Inflammatory macrophage (primary cell): ENCODE measurements at places on chromosomes 12 and 14.

DNA sequence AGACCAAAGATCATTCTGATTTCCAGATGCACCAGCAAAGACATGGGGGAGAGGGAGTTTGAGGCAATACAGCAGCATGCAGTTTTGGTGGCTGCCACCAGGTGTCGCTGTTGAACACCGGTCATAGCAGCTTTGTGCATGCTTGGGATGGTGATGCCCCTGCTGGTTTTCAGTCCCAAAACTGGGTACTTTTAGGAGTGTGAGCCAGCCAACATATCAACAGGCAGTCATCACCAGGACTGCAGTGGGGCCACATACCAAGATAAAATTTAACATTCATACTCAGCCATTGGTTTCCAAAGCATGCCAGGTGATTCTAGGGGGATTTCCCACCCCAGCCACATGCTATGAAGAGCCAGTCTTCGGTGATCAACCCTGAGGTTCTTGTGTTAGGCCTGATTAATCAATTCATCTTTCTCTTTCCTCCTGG lies 64.2 kb downstream of the PHETA1 start:
- DNase-seq, result peak; percentile 55

DNA sequence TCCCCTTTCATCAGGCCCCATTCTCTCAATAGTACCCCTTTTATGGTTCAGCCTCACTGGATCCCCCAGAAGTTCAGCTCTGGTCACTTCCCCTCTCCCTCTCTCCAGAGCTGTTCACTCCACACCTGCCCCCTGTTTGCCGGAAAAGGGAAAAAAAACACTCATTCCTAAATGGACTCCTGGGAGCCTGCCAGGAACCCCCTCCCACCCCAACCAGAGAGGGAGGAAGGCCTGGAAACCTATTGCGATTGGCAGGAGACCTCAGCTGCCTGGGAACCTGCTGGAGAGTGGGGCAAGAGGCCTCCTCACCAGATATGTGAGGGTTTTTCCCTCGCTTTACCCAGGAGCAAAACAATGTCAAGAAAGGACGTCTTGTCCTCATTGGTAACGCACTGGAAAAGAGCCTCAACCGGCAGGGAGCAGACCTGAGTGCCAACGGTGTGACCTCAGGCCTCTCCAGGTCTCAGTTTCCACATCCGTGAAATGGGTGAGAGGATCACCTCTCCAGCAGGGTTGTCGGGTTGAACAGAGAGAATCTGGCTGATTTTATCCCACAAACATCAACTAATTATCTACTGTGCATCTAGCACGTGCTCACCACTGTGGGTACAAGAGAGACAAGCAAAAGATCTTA lies 4.6 kb downstream of the DTX1 start:
- no peak for DNase-seq

GRCh38 chr12:31749024-31749704 lies 20.3 kb upstream of the AMN1 start:
- peak; percentile 92 for DNase-seq

- no peak for DNase-seq
Observed at GRCh38 chr12:122875590-122876220, 20.2 kb downstream of the VPS37B start.

GRCh38 chr12:80291108-80291754 lies 152.8 kb upstream of the PTPRQ start:
- no peak for DNase-seq

- DNase-seq, result no peak
Observed at GRCh38 chr14:68638141-68638999, 154.5 kb downstream of the ZFP36L1 start.

DNA sequence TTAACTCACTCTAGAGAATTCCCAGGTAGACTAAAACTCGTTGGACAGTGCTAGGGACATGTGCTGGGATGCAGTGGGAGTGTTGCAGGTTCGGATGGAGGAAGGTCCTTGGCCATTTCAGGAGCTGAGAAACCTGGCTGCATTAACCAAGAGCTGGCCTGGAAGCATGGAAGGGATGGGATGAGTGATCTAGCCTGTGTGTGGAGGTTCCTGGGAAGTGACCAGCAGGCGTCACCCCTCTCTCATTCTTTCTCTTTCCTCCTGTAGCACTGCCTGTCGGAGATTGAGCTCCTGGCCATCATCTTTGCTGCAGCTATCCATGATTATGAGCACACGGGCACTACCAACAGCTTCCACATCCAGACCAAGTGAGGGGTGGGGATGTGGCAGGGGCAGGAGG lies 15.6 kb downstream of the PPP1R1A start:
- no peak for DNase-seq

GRCh38 chr12:42944516-42944915 lies 355.0 kb upstream of the PRICKLE1 start:
- DNase-seq, result no peak

GRCh38 chr14:61752626-61753025 lies 9.6 kb upstream of the SNAPC1 start:
- peak; percentile 54 for DNase-seq

DNA sequence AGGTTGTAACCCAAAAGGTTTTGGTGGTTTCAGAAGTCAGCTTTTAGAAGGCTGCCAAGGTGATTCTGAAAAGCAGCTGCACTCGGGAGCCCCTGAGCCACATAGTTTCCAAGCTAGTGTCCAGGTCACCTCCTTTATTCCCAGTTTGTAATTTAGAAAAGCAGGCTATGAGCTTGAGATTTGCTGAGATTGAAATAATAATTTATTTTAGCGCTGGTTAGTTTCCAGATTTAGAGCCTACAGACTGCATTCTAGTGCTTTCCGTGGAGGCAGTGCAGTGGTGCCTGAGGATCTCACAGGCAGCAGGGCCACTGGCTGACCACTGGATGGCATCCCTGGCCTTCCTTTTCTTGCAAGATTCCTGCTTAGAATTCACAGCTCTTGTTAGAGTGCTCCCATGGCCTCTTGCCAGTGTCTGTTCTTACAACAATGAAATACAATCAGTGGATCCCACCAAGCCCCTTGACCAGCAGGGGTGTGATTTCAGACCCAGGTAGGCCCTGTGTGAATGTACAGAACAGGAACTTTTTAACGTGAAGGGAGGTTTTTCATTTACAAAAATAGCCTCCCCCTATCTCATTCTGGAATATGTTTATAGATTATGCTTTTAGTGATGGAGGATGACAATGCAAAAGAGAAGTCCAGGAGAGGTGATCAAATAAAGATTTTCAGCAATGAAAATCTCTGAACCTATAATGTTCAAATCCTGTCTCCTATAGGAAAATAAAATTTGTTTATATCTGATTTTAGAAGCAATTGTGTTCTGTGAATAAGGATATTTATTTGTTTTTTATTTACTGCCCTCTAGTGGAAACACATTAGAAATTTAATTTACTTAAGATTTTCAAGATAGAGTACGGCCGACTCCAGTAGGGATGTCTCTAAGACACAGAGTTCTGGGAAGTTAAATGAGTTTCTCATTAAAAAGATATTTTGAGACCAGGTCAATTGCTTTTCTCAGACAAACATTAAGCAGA lies 362.1 kb upstream of the STXBP6 start:
- DNase-seq, result no peak

GRCh38 chr12:22256041-22256441 lies 78.5 kb downstream of the ST8SIA1 start:
- no peak for DNase-seq

DNA sequence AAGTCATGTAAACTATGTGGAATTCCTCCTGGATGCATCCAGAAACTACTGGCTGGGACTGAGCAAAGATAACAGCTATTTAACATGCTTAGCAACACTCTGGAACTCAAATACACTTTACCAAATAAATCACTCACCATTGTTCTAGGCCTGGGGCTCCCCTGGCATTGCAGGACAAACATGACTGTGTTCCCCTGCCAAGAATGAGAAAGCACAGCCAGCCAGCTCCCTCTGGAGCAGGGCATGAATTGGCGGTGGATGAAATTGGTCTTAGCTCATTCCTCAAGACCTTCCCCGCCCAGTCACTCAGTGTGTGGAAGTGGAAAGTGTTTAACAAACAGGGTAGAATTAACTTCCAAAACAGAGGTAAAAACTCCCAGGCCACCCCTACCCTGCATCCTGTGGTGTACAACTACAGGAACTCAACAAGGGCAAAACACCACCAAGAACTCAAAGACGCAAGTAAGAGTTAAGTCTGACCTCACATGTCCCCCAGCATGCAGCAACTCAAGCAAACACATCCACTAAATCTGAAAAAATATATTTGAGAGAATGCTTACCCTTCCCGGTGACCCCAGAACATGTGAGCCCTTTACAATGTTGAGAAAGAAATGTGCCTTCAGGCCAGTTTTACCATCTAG lies 58.4 kb upstream of the BDKRB2 start:
- no peak for DNase-seq

GRCh38 chr12:96101806-96102205 lies 66.4 kb upstream of the LTA4H start:
- DNase-seq, result no peak

DNA sequence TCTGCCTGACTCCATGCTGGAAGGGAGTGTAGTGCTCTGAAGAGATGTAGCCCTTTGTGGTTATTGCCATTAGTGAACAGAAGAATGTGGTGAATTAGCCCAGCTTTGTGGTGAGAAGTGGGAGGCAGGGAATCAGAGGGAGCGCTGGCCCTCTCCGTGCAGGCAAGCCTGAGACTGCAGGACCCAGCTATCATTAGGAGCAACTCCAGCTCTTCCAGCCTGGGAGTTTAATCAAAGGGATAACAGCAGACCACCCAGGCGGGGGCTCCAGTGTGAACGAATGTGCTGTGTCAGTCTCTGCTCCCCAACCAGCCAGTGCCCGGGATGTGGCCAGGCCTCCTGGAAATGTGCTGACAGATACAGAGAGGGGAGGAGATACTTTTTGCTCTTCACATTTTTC lies 142.7 kb downstream of the TTLL5 start:
- DNase-seq, result no peak

DNA sequence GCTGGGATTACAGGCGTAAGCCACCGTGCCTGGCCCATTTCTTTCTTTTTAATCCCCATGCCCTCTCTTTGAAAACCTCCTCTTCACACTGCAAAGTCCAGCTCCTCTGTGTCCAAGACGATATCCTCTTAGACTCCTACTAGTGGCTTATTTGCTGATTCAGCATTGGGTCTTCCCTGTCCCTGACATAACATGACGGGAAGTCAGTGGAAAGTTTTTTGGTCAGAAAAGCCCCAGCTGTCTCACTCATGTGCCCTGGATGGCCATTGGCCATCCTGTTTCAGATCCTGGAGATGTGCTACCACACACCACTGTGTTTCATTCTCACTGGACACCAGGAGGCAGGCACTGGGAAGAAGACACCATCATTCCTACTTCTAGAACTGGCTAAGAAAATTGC lies 102.6 kb upstream of the MED13L start:
- DNase-seq, result no peak

- no peak for DNase-seq
Observed at GRCh38 chr12:116990971-116991966, 80.5 kb downstream of the FBXW8 start.
